ENCODE measurements at places on chromosomes 7 and 10.

- DNase-seq, result no peak
Observed at GRCh38 chr10:133166504-133166827, 6.4 kb downstream of the KNDC1 start.

- DNase-seq, result no peak
Observed at GRCh38 chr10:86523348-86523747, 1.8 kb upstream of the WAPL start.

- DNase-seq, result no peak
Observed at GRCh38 chr10:51878695-51879094, 179.3 kb upstream of the CSTF2T start.

DNA sequence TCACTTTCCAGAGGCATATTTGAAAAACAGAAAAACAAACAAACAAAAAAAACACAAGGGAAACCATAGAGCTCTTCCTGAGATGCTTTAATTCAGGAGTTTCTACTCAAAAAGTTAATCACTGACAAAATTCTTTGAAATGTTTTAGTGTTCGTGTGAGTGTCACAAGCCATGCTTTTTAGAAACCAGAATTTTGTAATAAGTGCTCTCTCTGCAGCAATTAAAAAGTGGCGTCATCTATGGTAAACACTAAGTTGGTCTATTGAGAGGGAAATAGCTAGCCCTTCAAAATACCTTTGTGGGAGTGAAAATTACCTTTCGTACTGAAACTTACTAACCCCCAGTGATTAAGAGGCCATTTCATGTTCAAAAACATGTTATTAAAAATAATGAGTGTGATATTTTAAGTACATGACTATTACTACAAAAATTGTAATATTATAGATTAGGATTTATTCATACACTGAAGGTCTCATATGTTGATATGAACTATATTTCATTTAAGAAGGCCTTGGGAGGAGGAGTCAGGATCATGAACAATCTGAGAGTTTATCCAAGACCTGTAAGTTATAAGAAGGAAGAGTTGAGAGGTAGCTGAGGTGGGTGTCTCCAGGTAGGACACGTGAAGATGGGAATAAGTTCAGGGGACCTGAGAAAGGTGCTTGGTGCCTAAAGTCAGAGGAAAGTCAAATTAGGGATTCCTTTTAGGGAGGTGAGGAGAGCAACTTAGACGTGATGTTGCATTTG, 94.6 kb downstream of the PPP1R9A start:
- DNase-seq, result no peak

DNA sequence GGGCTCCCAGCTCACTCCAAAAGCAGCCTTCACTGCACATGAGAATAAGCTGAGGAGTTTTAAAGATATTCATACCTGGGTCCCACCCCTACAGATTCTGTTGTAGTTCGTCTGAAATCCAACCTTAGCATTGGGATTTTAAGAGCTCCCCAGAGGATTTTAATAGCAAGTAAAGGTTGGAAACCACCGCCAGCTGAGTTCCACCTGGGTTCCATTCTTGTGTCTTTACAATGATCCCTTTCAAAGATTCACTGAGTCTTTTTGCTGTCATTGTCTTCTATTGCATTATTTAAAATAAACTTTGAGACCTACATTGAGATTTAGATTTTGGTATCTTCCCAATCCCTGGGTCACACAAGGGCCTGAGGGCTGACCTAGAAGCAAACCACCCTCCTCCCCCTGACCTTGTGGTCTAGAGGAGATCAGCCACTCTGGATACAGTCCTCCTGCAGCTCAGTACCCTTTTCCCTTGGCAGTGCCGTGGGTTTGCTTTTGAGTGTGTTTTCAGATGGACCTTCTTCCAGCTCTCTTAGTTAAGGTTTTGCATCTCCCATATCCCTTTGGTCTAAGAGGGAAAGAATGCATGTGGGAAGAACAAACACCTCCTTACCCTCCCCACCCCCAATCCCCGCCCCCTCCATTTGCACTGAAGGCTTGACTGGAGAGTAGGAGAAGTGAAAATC, 22.6 kb upstream of the SIRT1 start:
- no peak for DNase-seq
